ENCODE measurements at places on chromosomes 5 and 9.

GRCh38 chr5:124810396-124811006, 64.1 kb upstream of the ZNF608 start:
- no peak for DNase-seq

DNA sequence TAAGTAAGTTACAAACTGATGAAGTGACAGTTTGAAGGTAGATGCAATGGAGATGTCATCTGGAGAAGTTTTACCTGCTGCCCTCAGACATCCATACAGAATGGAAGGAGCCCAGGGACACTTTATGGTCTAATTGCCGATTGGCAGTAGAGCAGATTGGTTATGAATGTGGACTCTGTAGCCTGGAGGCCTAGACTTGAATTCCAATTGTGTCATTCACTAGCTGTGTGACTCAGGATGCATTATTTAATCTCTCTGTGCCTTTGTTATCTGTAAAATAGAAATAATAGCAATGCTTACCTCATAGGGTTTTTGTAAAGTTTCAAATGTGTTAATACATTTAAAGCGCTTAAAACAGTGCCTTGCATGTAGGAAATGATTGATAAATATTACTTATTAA, 5.2 kb upstream of the TCERG1 start:
- no peak for DNase-seq

GRCh38 chr5:10886497-10886896, 125.5 kb upstream of the DAP start:
- no peak for DNase-seq

DNA sequence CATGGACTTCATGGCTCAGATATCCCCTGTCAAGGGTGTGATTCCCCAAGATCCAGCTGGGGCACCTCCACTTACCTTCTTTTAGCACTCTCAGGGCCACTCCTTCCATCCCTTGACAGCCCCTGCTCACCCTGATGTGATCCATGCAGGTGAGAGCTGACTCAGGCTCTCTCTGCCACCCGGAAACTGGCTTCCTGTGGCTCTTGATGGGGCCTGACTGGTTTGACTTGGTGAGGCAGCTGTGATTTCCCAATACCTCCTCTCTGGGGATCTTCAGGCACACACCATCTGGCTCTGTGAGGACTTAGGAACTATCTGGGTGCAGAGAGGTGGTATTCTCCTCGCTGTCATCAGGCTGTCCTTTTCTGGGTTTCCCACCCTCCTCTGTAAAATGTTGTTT, 7.9 kb upstream of the FAT2 start:
- no peak for DNase-seq

DNA sequence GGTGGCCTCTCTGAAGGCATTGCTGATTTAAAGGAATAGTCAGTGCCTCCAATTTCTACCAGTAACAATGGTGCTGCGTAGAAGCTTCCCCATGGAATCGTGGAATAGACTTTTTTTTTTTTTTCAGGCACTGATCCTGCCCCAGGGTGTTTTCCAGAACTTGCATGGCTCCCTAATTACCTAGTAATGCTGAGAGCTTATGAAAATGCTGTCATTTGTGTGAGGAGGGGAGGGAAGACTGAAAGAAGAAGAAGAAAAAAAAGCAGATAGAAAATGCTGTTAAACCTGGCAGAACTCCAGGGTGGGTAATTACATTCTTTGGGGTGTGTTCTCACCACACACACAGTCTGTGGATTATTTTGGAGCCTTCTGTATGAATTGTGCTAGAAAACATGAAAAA, 4.8 kb upstream of the GRIA1 start:
- no peak for DNase-seq

DNA sequence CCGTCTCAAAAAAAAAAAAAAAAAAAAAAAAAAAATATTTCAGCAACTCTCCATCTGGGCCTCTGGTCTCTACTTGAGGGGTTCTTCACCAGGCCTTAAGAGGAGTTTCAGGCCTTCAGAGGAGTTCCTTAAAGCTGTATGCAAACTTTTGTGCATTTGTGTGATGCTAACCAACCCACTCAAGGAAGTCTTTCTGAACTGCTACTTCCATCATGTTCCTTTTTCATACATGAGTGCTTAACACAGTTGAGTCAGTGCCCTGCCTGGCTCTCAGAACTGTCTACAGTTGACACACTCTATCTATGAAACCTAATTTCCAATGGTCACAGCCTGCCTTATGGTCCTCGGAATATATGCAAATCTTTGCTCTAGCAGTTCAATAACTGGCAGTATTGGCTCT, 146.5 kb downstream of the MEF2C start:
- no peak for DNase-seq

- DNase-seq = no peak
Measured at GRCh38 chr5:22665801-22666200, 187.3 kb downstream of the CDH12 start.

GRCh38 chr9:83472221-83472665, 66.0 kb downstream of the FRMD3 start:
- DNase-seq = no peak

GRCh38 chr5:118768607-118769175, 219.7 kb downstream of the DTWD2 start:
- DNase-seq = no peak

DNA sequence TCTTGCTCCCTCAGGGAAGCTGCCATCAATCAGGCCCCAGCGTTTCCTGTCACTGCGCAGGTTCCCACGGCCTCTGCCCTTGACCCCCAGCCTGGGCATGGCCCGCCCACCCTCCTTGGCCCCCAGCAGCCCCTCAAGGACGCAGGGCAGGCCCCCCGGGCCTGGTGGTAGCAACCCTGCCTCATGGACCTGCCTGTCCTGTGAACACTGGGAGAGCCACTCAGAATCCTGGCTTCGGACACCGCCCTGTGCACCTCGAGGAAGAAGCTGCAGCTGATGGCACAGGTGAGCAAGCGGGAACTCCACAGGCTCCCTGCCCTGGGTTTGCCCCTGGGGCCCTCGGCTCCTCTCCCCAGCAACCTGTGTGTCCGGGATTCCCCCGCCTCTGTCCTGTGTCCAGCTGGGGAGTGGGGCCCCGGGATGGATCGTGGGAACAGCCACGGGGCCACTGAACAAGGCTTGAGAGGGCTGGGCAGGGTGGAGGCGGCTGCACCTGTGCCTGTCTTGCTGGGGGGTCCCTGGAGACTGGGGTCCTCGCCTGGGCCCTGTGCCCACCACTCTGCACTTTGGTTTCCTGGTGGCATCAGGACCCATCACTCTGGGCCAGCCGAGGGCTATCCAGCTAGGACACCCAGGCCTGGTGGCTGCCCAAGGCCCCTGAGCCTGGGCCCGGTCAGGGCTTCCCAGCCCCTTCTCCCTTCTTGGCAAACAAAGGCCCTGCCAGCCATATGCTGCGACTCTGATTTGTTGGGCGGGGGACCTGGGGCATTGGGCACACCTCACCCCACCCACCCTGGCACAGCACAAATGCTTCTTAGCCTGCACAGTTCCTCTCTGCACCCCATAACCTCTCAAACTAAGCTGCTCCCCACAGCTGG, 33.5 kb upstream of the EGFL7 start:
- no peak for DNase-seq

DNA sequence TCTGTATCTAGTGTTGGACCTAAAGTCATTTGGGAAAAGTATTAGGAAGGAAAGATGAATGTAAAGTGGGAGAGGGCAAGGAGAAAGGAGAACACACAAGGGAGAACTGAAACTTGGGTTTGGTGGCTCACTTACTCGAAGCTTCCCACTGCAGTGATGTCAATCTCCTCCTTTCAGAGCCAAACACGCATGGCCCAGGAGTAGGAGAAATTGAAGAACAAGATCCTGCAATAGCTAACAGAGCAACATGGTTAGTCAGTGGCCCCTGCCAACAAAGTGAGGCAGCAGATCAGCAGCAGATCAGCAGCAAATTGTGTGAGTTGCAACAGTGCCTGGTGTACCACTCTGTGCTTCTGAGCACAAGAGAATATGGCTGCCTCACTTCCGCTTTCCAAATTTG, 366.4 kb downstream of the PSAT1 start:
- DNase-seq = no peak

- DNase-seq = no peak
Measured at GRCh38 chr5:177445917-177446199, 756 bp upstream of the PRR7 start.

- DNase-seq = no peak
Measured at GRCh38 chr5:150234576-150235499, 45.0 kb downstream of the SLC6A7 start.

DNA sequence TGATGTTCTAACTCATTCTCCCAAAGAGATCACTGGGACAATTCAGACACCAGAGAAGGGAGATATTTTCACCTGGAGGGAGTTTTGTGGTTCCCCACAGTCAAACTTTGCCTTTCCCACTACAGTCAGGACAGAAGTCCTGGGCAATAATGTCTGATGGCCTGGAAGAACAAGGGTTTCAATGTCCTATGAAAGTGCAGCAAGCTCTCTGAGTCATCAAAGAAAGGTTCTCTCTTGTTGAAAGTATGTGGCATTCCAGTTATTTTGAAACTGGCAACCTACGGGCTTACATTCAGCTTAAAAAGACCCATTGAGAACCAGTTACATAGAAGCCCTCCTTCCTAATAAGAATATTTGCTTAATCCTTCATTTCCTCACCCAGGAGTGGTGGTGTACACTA, 103.9 kb downstream of the INSYN2B start:
- no peak for DNase-seq

DNA sequence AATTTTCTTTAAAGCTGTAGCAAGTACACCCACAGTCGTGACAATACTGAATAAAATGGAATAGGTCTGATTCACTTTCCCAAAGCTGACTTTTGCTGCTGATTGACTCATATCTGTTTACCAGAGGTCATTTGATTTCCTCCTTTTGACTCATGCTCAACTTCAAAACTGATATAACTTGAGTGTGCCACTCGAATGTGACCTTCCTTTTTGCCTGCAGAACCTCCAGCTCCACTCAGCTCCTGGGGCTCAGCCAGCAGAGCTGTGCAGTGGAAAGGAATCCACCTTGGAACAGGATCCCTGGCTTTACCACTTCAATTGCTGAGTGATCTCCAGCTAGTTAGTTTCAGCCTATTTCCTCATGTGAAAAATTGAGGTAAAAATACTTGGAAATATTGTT, 84.1 kb downstream of the FEM1C start:
- no peak for DNase-seq

- no peak for DNase-seq
Measured at GRCh38 chr9:28135549-28135948, 562.3 kb upstream of the C9orf72 start.

DNA sequence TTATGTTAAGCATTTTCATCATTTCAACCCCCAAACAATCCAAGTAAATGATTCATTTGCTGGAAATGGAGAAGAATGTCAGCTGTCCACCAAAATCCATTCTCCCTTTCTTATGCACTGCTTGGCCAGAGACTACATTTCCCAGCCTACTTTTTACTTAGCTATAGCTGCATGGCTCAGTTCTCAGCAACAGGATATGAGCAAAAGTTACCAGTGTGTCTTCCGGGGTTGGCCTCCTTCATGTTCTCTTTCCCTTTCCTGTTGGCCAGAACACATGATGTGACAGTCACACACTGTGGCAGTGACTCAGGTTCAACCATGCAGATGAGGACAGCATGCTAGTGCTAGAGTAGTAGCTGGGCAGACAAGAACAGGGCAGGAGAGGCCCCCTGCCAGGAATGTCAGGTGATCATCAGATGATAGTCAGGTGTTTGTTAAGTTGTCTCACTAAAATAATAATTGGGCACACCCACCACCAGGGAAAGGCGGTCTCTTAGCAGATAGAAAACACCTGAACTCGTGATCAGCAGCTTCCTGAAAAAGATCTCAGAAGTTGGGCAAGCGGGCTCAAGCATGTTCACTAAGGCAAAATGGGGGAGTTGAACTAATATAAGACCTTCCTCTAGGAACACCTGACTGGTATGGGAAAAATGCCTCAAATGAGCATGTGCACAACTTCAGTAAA, 12.2 kb downstream of the GPR150 start:
- DNase-seq = no peak

- no peak for DNase-seq
Measured at GRCh38 chr5:115815006-115815692, 1.3 kb downstream of the CDO1 start.

DNA sequence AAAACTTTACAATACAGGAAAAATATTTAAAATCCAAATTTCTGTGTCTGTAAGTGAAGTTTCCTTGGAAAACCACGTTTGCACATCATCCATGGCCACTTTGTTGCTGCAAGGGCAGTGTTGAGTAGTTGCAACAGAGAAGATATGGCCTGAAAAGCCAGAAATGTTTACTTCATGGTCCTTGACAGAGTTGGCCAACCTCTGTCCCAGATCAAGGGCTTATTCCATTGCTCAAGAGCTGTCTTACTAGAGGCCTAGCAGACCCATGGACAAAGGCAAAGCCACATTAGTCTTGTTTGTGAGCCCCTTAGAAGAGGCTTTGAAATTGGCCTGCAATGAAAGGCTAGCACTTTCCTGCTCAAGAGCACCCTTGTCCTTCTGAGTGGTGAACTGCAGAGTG, 119.4 kb downstream of the GAS1 start:
- no peak for DNase-seq

DNA sequence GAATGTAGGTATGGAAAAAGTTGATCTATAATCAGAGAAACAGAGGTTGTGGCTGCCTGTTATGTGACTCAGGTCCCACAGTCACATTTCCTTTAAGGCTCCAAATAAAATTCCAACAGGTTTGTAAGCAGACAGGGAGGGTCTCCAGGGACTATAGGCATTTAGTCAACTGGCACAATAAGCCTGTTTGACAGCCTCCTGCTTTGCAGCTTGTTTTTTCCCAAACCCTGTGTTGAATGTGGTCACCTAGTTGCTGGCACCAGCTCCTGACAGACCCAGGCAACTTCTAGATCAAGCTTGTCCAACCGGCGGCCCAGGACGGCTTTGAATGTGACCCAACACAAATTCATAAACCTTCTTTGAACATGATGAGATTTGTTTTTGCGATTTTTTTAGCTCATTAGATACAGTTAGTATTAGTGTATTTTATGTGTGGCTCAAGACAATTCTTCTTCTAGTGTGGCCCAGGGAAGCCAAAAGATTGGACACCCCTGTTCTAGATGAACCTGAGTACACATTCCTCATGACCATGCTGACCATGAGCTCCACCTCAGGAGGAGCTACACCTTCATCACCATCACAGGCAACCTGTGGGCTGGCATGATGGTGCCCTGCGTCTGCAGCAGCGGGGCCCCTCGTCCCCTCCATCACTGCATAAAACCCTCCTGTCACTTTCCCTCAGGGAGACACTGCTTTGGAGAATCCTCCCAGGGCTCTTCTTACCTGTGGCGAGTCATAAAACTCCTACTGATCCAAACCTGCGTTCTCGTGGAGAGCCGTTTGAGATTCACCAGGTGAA, 15.7 kb upstream of the GRHPR start:
- DNase-seq = no peak

DNA sequence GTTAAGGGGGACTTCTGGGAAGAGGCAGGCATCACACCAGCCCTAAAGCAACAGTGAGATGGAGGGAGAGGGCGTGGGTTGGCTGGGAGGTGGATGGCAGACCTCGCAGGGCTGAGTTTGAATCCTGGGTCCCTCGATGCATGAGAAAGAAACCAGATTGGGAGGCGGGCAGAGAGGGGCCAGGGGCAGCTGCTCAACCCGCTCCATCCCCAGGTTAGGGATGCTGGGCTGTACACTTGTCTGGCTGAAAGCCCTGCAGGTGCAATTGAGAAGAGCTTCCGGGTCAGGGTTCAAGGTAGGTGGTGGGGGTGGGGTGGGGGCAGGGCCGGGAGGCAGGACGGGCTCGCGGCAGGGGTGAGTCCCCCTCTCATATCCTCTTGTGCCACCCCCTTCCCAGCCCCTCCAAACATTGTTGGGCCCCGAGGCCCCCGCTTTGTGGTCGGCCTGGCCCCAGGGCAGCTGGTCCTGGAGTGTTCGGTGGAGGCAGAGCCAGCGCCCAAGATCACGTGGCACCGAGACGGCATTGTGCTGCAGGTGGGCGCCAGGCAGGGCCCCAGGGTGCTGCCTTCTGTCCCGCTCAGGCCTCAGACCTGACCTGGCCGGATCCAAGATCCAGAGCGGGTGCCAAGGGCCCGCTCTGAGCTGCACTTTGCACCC, 49.8 kb upstream of the ASS1 start:
- no peak for DNase-seq
